ENCODE measurements at places on chromosomes 2 and 18.
A peak's percentile ranks its signal among the peaks of the same experiment; 100 is the strongest.

- H3K27ac ChIP-seq: no peak overlapping the region
- peaks cover 1% of the 10 kb centered on the region for H3K27me3 ChIP-seq
- DNase-seq: no peak
- no peaks in the 10 kb centered on the region for H3K4me1 ChIP-seq
- H3K4me3 ChIP-seq: no peak overlapping the region
These were observed 451.3 kb upstream of the VWC2L start for GRCh38 chr2:213959589-213959988.

DNA sequence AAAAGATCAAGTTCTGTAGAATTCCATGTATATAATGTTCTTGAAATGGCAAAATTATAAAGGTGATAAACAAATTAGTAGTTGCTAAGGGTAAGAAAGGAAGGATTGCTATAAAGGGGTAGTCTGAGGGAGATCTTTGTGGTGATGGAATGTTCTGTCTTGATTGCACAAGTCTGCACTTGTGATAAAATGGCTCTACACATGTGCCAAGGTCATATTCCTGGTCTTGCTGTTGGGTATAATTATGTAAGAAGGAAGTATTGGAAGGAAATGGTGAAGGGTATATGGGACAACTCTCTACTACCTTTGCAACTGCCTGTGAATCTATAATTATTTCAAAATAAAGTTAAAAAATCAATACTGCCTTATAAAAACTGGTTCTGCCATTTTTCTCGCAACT, 15.3 kb downstream of the SGPP2 start:
- H3K4me1 ChIP-seq: no peaks in the 10 kb centered on the region
- H3K4me3 ChIP-seq: no peak overlapping the region

DNA sequence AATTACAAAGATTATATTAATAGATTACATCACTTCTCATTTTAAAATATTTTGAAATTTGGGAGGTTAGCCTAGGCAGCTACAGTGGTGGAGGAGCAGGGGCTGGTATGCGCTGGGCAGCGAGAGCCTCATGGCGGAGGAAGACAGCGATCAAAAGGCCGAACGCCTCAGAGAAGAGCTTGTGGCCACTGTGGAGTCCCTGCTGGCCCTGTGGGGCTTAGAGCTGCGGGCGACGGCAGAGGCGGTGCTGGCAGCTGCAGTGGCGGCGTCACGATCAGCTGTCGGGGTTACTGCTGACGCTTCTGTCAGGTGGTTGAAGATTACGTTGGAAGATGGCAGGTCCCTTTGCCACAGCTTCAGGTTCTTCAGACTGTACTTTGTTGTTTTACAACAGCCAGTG, 87.4 kb downstream of the ROCK2 start:
- H3K27me3 ChIP-seq: no peaks in the 10 kb centered on the region
- no peaks in the 10 kb centered on the region for H3K36me3 ChIP-seq
- H3K4me3 ChIP-seq: no peak overlapping the region
- H3K4me1 ChIP-seq: peaks cover 7% of the 10 kb centered on the region

DNA sequence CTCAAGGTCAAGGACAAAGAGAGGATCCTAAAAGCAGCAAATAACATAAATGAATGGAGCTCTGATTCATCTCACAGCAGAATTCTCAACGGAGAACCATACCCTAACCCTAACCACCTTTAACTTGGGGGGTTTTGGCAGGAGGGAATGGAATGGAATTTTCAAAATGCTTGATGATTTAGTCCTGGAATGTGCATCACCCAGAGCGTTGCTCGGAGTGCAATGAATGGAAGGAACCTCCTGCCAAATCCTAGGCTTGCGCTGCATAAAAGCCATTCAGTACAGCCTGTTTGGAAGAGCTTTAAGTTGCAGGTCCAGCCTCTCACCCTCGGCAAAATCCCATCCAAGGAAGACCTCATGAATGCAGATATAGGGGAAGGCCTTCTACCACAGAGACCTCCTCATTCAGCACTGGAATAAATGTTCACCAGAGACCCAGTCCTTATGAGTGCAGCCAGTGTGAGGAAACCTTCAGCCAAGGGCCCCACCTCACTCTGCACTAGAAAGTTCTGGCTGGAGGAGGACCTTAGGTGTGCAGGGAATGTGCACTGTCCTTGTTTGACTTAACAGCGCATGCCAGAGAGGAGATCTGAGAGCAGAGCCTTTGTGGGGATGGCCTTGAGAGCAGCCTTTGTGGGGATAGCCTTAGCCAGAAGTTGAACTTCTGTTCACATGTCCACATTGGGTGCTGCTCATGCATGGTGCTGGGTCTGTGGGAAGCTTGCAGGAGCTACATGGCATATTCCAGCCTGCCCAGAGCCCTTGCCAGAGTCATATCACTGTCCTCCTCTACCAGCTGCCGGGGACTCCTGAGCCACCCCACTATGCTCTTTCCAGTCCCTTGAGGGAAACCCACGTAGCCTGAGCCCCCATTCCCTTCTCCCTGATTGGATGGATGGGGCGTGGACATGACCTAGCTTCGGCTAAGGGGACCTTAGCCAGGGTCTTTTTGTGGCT, 30.5 kb downstream of the ASB1 start:
- no peak for DNase-seq
- H3K27me3 ChIP-seq: peaks cover 11% of the 10 kb centered on the region
- no peak overlapping the region for H3K27ac ChIP-seq
- H3K36me3 ChIP-seq: peaks cover 23% of the 10 kb centered on the region
- H3K4me1 ChIP-seq: no peaks in the 10 kb centered on the region
- no peak overlapping the region for H3K4me3 ChIP-seq

DNA sequence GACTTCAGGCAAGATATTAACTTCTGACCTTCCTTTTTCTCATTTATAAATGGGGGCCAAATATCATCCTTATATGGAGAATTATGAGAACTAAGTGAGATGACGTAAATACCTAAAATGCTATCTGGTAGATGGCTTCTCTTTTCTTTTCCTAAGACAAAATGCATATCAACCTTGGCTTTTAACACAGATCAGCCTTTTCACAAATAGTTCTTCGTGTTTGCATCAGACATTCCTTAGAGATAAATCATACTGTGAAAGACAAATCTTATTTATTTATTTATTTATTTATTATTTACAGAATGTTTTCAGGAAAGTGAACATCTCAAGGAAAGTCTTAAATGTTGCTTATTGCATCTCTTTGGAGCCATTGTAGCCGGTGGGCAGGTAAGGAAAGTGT, 62.8 kb downstream of the NBEAL1 start:
- H3K27me3 ChIP-seq: no peaks in the 10 kb centered on the region
- peaks cover 2% of the 10 kb centered on the region for H3K4me1 ChIP-seq
- no peak overlapping the region for H3K27ac ChIP-seq

DNA sequence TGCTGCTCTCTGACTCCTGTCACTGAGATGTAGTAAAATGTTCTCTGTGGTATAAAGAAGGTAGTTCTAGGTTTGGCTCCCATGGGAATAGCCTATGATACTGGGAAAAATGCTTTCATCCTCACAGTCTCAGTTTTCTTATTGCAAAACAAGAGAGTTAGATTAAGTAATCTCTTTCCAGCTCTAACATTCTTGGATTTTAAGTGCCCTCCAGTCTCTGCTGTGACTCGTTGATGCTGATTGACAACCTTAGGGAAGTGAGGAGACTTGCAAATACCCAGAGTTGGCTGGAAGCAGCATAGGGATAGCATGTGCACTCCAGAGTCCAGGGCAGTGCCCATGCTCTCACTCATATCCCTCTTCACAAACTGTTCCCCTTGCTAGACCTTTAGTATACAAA, 534.9 kb downstream of the SLC4A3 start:
- peaks cover 2% of the 10 kb centered on the region for H3K4me1 ChIP-seq
- H3K27ac ChIP-seq: no peak overlapping the region
- H3K36me3 ChIP-seq: peaks cover 9% of the 10 kb centered on the region
- peaks cover 1% of the 10 kb centered on the region for H3K27me3 ChIP-seq

DNA sequence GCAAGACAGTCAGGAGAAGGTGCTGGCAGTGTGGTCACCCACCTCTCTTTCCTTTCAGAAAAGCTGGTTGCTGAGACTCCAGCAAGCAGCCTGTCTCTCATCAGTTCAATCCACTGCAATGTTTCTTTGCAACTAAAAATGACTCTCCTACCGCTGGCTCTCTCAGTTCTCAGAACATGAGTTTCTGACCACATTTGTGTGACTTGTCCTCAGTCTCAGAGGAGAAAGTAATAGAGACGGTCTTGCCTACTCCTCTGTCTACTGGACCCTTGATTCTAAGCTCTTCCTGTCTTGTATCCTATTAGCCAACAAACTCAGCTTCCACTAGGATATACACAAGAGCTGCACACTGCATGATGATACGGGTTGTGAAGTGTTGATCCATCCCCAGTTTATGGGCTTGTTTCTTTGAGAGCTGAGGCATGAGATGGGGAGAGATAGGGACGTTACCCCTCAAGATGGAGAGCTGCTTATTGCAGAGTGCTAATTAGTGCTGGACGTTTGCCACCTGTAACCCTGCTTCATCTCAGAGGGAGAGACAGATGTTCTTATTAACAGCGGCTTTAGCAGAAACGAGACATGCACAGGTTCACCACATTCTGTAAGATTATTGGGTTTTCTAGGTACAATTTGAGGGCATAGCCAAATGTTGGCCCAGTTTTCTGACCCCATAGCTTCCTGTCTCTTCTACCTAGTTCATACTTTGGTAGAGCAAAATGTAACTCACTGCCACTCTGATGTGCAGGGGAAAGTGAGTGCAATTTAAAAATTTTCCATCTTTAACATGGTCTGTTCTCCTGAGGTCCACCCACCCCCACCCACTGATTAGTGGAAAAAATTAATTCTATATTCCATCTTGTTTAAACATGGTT, 32.4 kb upstream of the YWHAQ start:
- no peak overlapping the region for H3K27ac ChIP-seq
- H3K4me3 ChIP-seq: no peak overlapping the region
- no peaks in the 10 kb centered on the region for H3K4me1 ChIP-seq
- no peak for DNase-seq
- H3K36me3 ChIP-seq: peaks cover 5% of the 10 kb centered on the region

DNA sequence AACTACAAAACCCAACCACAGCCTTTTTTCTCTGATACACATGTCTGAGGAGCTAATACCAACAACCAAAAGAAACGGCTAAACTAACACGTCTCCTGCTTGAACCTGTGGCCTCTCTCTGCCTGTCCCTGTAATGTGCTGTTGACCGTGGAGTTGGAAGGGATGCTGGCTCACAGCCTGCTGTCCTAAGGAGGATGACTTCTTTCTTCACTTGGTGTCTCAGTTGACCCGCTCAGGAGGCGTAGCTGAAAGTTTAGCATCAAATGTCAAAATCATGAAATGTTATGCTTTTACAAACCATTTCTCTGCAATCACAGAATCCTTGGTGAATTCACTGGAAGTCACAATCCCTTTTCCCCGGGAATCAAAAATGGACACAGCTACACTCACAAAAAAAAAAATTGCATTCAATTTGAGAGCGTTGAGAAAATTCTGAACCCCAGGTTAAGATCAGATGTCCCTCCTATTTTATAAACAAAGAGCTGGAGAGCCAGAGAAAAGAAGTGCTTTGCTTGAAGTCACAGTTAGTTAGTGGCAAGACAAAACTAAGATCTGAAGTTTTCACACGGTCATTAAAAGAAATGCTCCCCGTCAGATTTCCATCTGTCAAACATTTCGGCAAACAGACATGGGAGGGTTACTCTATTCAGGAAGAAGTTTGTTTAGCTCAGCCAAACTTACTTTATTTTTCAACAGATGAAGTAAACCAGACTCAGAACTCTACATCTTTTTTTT, 74.3 kb downstream of the IRS1 start:
- H3K27me3 ChIP-seq: no peaks in the 10 kb centered on the region
- DNase-seq: no peak
- peak overlapping the region; percentile 0 for H3K27ac ChIP-seq
- H3K4me1 ChIP-seq: peaks cover 25% of the 10 kb centered on the region
- H3K4me3 ChIP-seq: no peak overlapping the region
- H3K36me3 ChIP-seq: no peaks in the 10 kb centered on the region

- no peaks in the 10 kb centered on the region for H3K36me3 ChIP-seq
- H3K27ac ChIP-seq: no peak overlapping the region
- no peak for DNase-seq
- no peaks in the 10 kb centered on the region for H3K4me1 ChIP-seq
- no peaks in the 10 kb centered on the region for H3K27me3 ChIP-seq
These were observed 2798.7 kb upstream of the TEKT4 start for GRCh38 chr2:92072461-92073035.

DNA sequence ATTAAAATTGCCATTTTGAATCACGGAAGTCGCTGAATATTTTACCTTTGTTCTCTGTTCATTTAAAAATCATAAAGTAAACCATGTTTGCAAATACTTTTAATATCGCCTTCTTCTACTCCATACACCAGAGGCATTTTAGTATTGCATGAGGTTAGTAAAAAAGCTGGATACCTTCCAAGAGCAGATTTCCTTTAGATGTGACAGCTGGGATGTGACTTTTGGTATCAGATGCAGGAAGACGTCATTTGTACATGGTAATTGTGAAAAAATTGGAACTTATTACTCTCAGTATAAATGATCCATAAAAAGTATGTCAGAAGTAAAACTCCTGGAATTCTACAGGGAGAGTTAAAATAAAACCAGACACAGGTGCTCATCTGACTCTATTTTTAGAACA, 89.5 kb downstream of the SLC4A10 start:
- DNase-seq: no peak
- H3K4me1 ChIP-seq: no peaks in the 10 kb centered on the region
- no peaks in the 10 kb centered on the region for H3K36me3 ChIP-seq
- H3K27ac ChIP-seq: no peak overlapping the region

GRCh38 chr2:54581326-54582039, 125.4 kb downstream of the SPTBN1 start:
- no peaks in the 10 kb centered on the region for H3K27me3 ChIP-seq
- H3K4me1 ChIP-seq: peaks cover 22% of the 10 kb centered on the region

- no peak overlapping the region for H3K27ac ChIP-seq
- H3K27me3 ChIP-seq: no peaks in the 10 kb centered on the region
These were observed 287.7 kb downstream of the CMPK2 start for GRCh38 chr2:6577960-6578359.

GRCh38 chr2:180000434-180000833, 6.7 kb downstream of the CWC22 start:
- H3K36me3 ChIP-seq: no peaks in the 10 kb centered on the region
- no peak overlapping the region for H3K4me3 ChIP-seq
- no peak for DNase-seq
- H3K4me1 ChIP-seq: no peaks in the 10 kb centered on the region
- H3K27ac ChIP-seq: no peak overlapping the region

DNA sequence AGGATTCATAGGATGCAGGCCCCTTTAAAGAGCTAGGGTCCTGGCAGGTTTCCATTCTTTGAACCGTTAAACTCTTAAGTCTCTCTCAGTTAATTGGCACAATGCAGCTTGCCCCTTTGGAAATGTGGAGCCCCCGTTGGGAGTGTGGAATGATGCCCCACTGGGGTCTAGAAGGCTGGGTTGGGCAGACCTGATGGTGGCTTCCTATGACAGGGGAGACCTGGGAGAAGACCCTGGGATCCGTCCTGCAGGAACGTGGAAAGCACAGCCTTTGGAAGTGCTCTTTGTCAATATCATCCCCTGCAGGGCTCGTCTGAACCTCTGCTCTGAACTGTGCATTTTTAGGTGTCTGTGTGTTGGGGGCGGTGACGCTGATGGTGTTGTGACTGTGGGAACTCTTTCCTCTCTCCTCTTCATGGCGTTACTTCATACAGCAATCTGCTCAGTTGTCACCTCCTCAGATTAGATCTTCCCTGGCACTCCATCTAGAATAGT, 190.6 kb downstream of the MYCN start:
- H3K4me3 ChIP-seq: no peak overlapping the region
- peaks cover 13% of the 10 kb centered on the region for H3K4me1 ChIP-seq
- no peak for DNase-seq
- H3K27me3 ChIP-seq: peaks cover 5% of the 10 kb centered on the region

GRCh38 chr2:190452433-190452832, 44.3 kb downstream of the MFSD6 start:
- DNase-seq: no peak
- H3K27ac ChIP-seq: no peak overlapping the region
- no peaks in the 10 kb centered on the region for H3K36me3 ChIP-seq
- peaks cover 2% of the 10 kb centered on the region for H3K27me3 ChIP-seq
- H3K4me3 ChIP-seq: no peak overlapping the region

Measured in glutamatergic neuron (in vitro differentiated cells).